ENCODE measurements at places on chromosomes 16 and 17. TPM values are rescaled to one million over a fixed set of nuclear protein-coding genes. Genes with fewer than 3 reads are reported as not detected.
A peak's percentile ranks its signal among the peaks of the same experiment; 100 is the strongest.

DNA sequence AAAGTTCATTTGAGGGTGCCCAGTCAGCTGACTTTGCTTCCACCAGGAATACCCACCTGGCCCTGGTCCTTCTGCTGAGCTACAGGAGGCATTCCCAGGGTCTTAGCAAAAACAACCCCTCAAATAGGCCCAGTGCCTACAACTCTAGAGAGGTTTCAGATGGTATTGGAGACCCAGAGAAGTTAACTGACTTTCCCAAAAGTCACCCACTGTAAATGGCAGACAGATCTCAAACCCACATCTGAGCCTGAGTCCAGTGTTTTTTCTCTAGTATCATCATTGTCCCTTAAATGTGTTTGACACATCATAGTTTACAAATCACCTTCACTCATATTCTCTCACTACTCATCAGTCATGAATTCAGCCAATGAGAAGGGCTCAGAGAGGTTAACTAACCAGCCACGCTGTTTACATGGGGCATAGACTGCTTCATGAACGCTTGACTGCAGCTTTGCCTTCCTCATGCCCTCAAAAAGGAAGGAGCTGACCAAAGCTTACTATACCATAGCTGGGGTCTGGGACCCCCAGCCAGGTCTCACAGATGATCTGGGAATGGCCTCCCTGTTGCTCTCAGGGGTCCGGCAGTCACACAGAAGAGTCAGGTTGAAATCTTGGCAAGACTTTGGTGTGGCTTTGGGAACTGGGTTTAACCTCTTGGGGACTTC, 3.7 kb downstream of the PHOSPHO1 start:
- no peak for DNase-seq

DNA sequence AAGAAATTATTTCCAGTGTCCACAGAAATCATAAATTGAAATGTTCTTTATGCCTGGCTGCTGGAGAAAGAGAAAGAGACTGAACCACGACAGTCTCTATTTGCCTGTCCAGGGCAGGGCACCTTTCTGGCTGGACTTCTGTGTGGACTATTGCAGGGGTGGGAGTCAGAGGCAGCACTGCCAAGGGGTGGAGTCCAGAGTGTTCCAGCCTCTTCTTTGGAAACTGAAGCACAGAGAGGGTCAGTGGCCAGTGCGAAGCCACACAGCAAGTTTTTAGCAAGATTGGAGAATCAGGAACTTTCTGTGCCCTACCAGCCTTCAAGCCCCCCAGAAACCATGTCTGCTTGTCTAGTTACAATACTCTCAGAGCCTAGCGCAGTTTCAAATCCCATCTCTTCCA, 15.3 kb downstream of the KCNG4 start:
- no peak for DNase-seq

DNA sequence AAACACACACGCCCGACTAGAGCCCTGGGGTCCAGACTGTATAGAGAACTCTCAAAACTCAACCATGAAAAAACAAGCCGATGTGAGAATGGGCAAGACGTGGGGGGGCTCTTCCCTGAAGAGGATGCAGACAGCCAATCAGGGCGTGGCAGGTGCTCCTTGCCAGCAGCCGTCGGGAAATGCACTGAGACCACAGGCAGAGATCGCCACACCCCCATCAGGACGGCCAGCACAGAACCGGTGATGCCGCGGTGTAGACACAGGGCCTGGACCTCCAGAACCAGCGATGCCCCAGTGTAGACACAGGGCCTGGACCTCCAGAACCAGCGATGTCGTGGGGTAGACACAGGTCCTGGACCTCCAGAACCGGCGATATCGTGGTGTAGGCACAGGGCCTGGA, 169.2 kb downstream of the LAT start:
- DNase-seq: no peak

DNA sequence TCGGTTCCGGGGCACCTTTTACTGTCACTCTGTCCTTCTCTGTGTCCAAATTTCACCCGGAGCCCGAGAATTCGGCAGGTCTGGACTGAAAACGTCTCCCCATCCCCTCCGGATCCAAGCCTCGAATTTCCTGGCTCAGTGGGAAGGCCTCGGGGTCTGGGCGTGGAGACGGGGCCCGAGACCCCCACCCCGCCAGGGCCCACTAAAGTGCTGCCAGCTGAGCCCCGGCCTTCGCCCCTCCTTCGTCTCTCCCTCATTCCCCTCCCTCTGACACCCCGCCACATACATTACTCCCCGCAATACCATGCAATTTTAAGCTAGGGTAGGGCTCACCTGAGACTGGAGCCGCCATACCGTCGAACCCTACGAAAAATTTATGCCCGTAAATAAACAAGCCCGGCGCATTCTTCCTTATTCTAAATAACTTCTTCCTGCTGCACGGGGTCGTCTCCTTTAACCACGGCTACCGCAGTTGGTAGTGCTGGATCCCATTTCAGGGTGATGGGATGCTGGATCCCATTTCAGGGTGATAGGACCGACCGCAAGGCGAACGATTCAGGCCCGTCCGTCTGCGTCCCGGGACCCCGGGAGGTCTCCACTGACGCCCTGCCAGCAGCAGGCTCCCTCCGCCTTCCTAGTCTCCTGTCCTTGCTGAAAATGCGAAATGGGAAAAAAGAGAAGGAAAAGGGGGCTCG, 4.4 kb upstream of the OR1F1 start:
- no peak for DNase-seq

DNA sequence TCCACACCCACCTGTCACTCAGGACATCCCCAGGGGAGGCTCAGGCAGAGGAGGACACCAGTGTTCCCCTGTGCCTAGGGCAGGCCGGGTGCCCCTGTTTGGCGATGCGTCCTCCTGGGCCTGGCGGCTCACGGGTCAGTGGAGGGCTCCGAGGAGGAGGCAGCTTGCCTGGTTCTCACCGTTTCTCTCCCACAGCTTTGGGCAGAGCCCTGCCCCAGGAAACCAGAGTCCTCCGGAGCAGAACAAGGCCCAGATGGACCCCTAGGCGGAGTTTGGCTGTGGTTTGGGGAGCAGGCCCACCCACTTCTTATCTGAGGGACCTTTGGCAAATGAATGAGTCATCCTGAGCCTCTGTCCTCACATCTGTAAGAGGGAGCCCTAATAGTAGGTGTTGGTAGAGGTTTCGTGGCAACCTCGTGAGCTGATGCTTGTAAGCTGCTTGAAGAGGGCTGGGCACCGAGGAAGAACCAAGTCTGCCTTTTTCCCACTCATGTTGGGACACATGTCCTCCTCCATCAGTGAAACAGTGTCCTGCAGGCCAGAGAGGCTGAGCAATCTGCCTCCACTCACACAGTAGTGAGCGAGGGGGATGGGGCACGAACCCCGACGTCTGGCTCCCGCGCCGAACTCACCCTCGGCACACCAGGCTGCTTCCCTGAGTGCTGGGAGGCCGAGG, 247.0 kb upstream of the CIBAR2 start:
- no peak for DNase-seq

- DNase-seq: no peak
Observed at GRCh38 chr16:78504401-78504851, 405.0 kb downstream of the WWOX start.

GRCh38 chr16:30570636-30571444, 674 bp downstream of the ZNF688 start:
- no peak for DNase-seq

- no peak for DNase-seq
Observed at GRCh38 chr16:70162041-70162451, 11.5 kb upstream of the CLEC18C start.

DNA sequence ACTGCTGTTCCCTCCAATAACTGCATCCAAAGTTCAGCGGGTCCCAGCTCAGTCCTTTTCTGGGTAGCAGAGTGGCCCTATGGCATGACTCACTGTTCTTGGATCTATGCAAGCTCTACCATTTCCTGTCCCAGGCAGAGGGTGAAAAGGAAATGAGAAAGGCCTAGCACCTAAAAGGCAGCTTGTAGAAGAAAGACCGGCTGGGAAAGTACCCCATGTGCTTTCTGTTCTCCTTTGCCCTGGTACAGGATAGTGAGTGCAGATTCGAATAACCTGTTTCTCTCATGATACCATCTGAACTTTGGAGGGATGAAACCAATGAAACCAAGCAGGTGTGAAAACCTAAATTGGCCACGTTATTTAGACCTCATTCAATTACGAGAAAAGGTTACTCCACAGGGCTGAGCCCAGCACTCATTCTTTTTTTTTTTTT, 12.7 kb upstream of the HASPIN start:
- DNase-seq: no peak

GRCh38 chr17:2386400-2387085, 14.3 kb downstream of the MNT start:
- DNase-seq: no peak

DNA sequence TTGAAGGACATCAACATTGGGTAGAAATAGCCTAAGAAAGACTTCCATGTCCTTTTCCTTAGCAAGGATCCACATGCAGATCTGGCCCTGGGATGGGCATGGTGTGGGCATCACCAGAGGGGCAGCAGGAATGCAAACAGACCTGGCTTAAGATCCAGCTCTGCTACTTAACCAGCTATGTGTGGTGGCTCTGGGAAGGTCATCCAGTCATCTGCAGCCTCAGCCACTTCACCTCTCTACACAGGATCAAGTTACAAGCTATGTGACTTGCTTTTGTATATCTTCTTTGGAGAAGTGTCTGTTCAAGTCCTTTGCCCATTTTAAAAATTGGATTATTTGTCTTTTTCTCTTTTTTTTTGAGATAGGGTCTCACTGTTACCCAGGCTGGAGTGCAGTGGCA, 13.5 kb upstream of the ADORA2B start:
- no peak for DNase-seq

DNA sequence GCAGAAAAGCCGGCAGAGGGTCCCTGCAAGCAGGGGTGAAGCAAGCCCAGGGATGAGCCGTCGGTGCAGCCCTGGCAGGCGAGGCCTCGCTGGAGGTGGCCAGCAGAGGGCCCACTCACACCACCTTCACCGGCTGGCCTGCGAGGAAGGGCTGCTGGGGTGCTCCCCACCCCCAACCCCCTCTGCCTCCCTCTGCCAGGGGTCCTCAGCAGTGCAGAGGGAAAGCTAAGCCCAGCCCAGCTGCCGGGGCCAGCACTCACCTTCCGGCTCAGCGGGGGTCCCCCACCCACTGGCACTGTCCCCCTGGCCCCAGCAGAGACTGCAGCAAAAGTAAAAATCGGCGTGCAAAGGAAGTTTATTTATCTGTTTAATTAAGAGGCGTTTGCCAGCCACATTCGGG, 113.4 kb downstream of the ENGASE start:
- DNase-seq: peak; percentile 37

KRT31 gene
- not detected for total RNA-seq

VASN gene
- 4.0 TPM for total RNA-seq

SP2 gene
- total RNA-seq: 18.6 TPM

SLC16A6 gene
- 0.24 TPM for total RNA-seq

Measured in progenitor cell of endocrine pancreas (in vitro differentiated cells).